Naive thymus-derived CD4-positive, alpha-beta T cell (primary cell): ENCODE measurements at places on chromosomes 1 and 21.

DNA sequence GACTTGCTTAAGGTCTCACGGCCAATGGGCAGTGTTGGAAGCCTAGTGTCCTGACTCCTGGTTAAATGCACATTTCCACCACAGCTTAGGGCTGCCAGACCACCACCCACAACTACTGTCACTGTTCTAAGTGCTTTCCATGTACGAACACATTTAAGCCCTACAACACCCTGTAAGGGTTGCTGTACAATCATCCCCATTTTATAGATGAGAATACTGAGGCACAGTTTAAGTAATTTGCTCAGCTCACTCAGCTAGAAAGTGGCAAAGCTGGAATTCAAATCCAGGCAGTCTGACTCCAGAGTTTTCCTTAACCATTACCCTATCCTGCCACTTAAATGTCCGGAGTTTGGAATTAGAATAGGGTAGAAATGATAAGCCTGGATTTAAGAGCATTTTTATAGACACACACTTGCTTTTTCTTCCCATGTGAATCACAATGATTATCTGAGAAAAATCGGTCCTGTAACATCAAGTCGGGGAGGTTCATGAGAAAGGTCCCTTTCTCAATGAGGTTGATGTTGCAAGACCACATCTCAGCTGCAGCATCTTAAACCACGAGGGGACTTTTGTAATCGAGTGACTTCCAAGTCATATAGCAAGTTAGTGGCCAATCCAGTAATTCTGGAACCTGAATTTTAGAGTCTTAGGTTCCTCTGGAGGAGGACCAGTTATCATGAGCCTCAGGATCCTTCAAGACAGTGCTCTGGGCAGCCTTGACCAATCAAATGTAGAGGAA, 8.6 kb downstream of the E2F2 start:
- DNase-seq = no peak
- H3K27me3 ChIP-seq = no peaks in the 10 kb centered on the region
- H3K36me3 ChIP-seq = no peaks in the 10 kb centered on the region
- peaks cover 36% of the 10 kb centered on the region for H3K4me1 ChIP-seq
- H3K27ac ChIP-seq = no peak overlapping the region

GRCh38 chr1:1602968-1603506, 3.1 kb upstream of the FNDC10 start:
- H3K27ac ChIP-seq = no peak overlapping the region
- H3K27me3 ChIP-seq = no peaks in the 10 kb centered on the region
- no peak overlapping the region for H3K4me3 ChIP-seq
- H3K4me1 ChIP-seq = no peaks in the 10 kb centered on the region

GRCh38 chr1:166814611-166815010, 24.7 kb upstream of the POGK start:
- no peak overlapping the region for H3K27ac ChIP-seq
- no peaks in the 10 kb centered on the region for H3K4me1 ChIP-seq
- no peaks in the 10 kb centered on the region for H3K27me3 ChIP-seq
- no peaks in the 10 kb centered on the region for H3K36me3 ChIP-seq

GRCh38 chr1:2233997-2234761, 6.1 kb downstream of the SKI start:
- H3K36me3 ChIP-seq = no peaks in the 10 kb centered on the region
- H3K27me3 ChIP-seq = no peaks in the 10 kb centered on the region
- peaks cover 78% of the 10 kb centered on the region for H3K4me1 ChIP-seq
- H3K27ac ChIP-seq = peak overlapping the region; percentile 78
- DNase-seq = peak; percentile 82

DNA sequence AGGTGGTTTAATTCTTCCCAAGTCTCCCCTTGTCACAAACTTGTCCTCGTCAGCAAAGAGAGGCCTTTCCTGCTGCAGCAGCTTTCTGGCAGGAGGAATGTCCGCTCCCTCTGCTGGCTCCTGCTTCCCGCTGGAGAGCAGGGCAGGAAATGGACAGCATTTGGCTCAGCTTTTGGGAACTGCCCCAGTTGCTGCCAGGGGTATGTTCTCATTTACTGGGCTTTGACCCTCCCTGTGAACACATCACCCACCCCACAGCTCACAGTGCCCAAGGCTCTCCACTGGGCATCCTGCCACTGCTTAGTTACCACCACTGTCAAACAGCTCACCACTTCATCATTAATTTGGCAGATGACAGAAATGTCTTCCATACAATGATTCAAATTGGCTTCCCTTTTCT, 75.4 kb downstream of the MRPL37 start:
- H3K36me3 ChIP-seq = no peaks in the 10 kb centered on the region
- no peaks in the 10 kb centered on the region for H3K4me1 ChIP-seq
- no peak for DNase-seq
- no peak overlapping the region for H3K27ac ChIP-seq
- no peak overlapping the region for H3K4me3 ChIP-seq

DNA sequence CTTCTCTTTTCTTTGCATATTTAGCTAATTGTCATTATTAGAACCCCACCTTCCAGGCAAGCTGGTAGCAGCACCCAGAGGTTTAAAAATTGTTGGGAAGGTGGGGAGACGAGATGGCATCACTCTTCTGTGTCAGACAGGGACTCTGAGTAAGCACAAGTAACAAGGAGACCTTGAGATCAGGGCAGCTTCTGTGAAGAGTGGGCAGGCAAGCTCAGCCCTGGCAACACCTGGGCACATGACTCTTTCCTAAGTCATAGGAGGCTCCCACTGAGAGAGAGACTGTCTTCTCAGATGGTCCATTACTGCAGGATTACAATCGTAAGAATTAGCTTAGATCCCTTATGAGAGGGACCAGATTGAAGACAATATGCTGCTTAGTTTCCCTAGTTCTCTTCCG, 183.5 kb downstream of the BRINP2 start:
- DNase-seq = no peak
- no peaks in the 10 kb centered on the region for H3K36me3 ChIP-seq
- no peak overlapping the region for H3K4me3 ChIP-seq
- H3K27me3 ChIP-seq = no peaks in the 10 kb centered on the region

DNA sequence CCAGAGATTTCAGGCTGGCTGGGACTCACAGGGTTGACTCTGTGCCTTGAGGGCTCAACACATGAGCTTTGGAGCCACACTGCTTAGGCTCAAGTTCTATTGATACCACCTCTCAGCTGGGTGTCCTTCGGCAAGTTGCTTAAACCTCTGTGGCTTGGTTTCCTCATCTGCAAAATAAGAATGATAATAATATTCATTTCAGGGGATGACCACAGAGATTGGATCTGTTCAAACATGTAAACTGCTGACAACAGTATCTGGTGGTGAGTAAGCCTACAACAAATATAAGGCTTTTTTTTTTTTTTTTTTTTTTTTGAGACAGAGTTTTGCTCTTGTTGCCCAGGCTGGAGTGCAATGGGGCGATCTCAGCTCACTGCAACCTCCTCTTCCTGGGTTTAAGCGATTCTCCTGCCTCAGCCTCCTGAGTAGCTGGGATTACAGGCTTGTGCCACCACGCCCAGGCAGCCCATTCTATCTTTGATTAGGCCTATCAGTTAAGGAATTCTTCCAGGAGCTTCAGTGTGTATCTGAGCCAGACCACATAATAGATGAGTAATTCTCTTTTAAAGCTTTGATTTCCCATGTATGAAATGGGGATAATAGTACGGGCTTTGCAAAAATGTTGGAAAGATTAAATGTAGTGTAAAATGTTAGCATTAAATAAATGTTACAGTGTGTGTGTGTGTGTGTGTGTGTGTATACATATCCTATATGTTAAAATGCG, 437.6 kb downstream of the PRDM2 start:
- H3K4me1 ChIP-seq = no peaks in the 10 kb centered on the region
- no peak overlapping the region for H3K27ac ChIP-seq
- H3K27me3 ChIP-seq = no peaks in the 10 kb centered on the region
- no peak overlapping the region for H3K4me3 ChIP-seq
- no peaks in the 10 kb centered on the region for H3K36me3 ChIP-seq

DNA sequence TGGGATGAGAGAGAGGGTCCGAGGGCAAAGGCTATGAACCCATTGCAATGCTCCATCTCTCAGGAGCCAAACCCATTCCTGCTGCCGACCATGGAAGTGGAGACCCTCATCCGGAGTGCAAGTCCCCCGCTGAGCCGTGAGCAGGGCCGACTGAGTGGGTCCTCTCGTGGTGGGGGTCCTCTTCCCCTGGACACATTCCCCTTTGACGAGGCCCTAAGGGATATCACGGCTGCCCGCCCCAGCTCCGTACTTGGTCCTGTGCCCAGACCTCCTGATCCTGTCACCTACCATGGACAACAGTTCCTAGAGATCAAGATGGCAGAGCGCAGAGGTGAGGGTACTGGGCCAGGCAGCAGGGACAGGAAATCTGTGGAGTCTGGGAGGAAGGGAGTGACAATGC, 11.0 kb downstream of the HYI start:
- no peaks in the 10 kb centered on the region for H3K4me1 ChIP-seq
- no peak overlapping the region for H3K4me3 ChIP-seq
- no peaks in the 10 kb centered on the region for H3K27me3 ChIP-seq
- no peak overlapping the region for H3K27ac ChIP-seq
- DNase-seq = no peak
- peaks cover 99% of the 10 kb centered on the region for H3K36me3 ChIP-seq

DNA sequence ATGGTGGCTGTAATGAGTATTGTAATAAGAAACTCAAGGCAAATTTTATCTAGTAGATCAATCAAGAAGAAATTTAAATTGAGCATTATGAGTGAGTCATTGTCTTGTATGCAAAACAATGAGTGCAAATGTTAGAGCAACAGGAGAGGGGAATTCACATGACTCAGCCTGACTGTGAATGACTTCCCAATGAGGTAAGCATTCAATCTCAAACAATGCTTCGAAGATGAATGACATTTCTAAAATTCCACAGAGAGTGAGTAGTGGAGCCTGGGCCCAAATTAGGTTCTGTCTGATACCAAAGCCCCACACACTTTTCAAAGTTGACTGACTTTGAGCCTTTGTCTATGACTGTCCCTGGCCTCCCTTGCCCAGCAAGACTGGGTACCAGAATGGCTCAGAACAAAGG, 738.0 kb downstream of the PTPRU start:
- no peaks in the 10 kb centered on the region for H3K36me3 ChIP-seq
- DNase-seq = no peak
- H3K27me3 ChIP-seq = no peaks in the 10 kb centered on the region
- no peaks in the 10 kb centered on the region for H3K4me1 ChIP-seq
- H3K27ac ChIP-seq = no peak overlapping the region

DNA sequence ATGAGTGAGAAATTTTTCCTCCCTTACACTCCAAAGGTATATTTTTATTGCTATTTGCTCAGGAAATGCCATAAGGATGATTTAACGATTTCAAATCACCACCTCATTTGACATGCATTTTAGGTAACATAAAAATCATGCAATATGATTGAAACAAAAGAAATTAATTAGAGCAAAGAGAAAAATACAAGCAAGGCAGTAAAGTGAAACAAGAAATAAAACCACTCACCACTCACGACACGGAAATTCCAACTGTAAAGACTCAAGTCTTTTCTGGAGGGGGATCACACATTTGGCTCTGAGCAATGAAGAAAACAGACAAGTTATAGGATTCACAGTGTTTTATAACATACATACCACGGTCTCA, 86.8 kb upstream of the ARHGAP29 start:
- no peaks in the 10 kb centered on the region for H3K27me3 ChIP-seq
- H3K36me3 ChIP-seq = no peaks in the 10 kb centered on the region
- H3K4me1 ChIP-seq = no peaks in the 10 kb centered on the region

- H3K27ac ChIP-seq = no peak overlapping the region
- no peaks in the 10 kb centered on the region for H3K27me3 ChIP-seq
- no peak overlapping the region for H3K4me3 ChIP-seq
- no peaks in the 10 kb centered on the region for H3K36me3 ChIP-seq
Measured at GRCh38 chr1:43305926-43306687, 5.3 kb downstream of the TIE1 start.

DNA sequence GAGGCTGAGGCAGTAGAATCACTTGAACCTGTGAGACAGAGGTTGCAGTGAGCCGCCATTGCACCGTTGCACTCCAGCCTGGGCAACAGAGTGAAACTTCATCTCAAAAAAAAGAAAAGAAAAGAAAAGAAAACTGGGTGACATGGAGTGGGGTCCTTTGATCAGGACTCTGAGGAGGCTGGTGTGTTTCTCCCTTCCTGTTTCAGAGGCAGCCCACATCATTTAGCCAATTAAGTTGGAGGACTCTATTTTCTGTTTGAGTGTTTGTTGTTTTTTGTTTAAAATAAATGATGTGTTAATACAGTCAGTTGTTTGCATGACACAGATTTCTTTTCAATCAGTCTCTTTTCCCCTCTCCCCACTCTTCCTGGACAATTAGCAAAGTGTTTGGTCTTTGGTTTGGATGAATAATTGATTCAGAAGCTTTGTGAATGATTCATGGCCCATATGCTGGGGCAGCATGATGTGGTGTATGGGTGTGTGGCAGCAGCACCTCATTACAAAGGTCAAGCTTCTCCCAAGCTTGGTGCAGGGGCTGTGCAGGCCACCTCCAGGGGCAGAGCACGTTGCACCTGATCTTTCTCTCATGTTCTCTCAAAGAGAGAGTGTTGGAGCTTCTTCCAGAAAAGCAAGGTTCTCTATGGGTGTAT, 48.8 kb downstream of the CACNA1E start:
- no peaks in the 10 kb centered on the region for H3K27me3 ChIP-seq
- no peaks in the 10 kb centered on the region for H3K36me3 ChIP-seq
- H3K4me3 ChIP-seq = no peak overlapping the region
- DNase-seq = no peak
- no peaks in the 10 kb centered on the region for H3K4me1 ChIP-seq

- no peaks in the 10 kb centered on the region for H3K27me3 ChIP-seq
- DNase-seq = no peak
- H3K4me3 ChIP-seq = no peak overlapping the region
- H3K36me3 ChIP-seq = no peaks in the 10 kb centered on the region
Measured at GRCh38 chr1:58999676-59000075, 215.8 kb upstream of the JUN start.

- no peak overlapping the region for H3K27ac ChIP-seq
- H3K27me3 ChIP-seq = no peaks in the 10 kb centered on the region
- no peaks in the 10 kb centered on the region for H3K4me1 ChIP-seq
- no peak for DNase-seq
- no peaks in the 10 kb centered on the region for H3K36me3 ChIP-seq
- no peak overlapping the region for H3K4me3 ChIP-seq
Measured at GRCh38 chr1:228887960-228888359, 152.7 kb downstream of the RHOU start.

DNA sequence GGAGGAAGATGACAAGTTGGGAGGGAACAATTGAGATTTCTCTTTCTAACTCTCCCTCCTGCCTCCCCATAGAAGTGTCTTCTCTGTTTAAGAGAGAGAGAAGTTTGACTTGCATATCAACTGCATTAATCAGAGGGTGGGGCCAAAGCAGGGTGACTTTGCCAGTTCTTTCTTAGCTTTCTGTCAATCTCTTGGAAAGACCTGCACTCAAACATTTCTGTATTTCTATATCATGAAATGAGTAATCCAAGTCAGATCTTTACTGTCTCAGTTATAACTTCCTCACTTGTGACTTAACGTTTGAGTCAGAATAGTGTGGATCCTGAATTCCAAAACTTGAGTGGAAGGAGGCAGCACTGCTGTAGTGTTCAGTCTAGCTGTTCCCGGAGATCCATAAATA, 180.8 kb upstream of the KCNK2 start:
- no peak overlapping the region for H3K4me3 ChIP-seq
- H3K36me3 ChIP-seq = no peaks in the 10 kb centered on the region
- no peak overlapping the region for H3K27ac ChIP-seq
- H3K27me3 ChIP-seq = no peaks in the 10 kb centered on the region
